ENCODE measurements at places on chromosomes 4 and X.

DNA sequence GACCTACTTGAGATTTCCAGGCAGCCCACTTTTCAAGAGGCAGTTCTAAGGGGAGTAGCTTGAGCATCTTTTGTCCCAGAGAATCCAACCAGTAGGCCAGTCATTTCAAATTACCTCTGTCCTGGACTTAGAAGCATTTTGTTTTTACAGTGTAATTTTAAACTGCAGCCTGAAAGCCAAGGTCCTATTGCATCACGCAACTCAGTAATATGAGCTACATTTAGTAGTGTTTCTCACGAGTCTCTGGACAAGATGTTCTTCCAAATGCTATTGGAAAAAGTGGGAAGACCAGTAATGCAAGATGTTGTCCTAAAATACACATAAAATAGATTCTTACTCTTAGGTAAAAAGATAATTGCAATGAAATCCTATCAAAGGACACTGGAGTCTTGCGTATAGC lies 182.5 kb upstream of the ARX start:
- DNase-seq, result no peak

DNA sequence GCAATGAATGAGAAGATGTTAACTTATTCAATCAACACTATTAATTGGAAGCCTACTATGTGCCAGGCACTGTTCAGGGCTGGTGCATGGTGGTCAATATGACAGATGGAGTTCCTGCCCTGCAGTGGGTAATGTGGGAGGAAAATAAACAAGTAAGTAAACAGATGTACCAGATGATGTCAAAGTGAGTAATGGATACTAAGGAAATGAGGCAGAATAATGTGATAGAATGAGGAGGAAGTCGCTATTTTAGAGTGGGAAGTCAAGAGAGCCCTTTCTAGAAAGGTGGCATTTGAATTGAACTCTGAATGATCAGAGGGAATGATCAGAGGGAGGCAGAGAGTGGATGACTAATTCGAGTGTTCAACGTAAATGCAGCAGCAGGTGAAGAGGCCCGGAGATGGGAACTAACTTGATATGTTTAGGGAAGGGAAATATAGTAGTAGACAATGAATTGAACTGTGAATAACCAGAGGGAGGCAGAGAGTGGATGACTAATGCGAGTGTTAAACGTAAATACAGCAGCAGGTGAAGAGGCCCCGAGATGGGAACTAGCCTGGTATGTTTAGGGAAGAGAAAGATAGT lies 48.3 kb downstream of the HMGB3 start:
- DNase-seq, result no peak

GRCh38 chrX:130896802-130897501 lies 6.1 kb downstream of the ENOX2 start:
- no peak for DNase-seq

DNA sequence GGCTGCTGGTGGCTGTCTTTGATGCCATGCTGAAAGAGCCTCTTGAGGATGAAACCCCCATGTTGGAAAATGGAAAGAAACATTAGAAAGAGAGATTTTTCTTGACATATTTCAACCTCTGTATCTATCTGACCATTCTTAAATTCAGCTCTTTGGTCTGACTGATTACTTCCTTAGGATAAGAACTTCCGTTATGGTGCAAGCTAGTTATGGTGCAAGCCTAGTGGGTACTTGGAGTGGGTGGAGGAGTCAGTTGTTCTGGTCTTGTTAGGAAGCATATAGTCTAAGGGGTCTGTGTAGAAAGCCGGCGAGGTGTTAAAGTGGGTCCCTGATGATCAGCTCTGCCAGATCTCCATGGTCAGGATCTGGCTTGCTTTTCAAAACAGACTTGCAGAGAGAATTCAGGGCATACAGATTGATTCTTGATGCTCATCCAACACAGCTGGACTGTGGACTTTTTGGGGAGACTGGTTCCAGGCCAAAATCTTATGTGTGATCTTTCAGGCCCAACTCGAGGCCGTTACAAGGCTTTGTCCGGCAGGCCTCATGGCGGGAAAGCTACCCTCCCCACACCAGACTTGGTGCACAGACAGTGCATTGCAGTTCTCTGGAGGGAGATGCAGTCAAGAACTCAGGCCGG lies 82.8 kb upstream of the BOD1L1 start:
- DNase-seq, result no peak

DNA sequence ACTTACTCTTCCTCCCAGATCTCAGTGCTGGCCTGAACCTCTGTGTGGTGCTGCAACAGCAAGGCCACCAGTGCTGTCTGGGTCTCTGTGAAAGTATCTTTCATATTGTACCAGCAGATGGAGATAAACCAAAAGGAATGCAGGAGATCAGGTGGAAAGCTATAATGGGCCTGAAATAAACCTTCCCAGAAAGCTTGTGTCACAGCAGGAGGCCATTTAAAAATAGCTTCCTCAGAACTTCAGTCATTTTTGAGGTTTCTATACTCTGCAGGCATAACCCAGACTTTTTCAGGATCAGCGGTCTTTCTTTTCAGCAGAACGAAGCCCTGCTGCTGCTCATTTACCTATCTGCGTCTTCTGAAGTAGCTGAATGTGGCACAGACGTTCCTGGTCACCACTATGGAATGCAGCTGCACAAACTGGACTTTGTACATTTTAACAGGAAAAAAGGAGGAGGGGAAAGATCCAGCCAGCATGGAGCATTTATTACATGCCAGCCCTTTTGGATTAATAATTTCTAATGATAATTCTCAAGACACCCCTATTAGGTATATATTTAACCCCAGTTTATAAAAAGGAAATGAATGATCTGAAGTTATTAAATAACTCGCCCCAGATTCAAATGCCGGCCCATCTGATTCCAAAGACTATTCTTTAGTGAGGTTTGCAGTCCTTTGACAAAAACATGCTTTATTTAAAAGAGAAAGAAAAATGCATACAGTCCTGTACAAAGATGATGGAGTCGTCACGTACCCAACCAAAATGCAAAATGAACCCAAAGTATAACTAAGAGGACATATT lies 119.7 kb downstream of the NFKB1 start:
- peak; percentile 62 for DNase-seq

- peak; percentile 26 for DNase-seq
Observed at GRCh38 chrX:13899607-13900006, 82.7 kb upstream of the GPM6B start.

GRCh38 chr4:51960486-51960885 lies 59.7 kb downstream of the LRRC66 start:
- no peak for DNase-seq
